ENCODE measurements at places on chromosomes 7 and 10.

GRCh38 chr10:122018491-122018890 is 29.5 kb downstream of the TACC2 start:
- no peak for DNase-seq

DNA sequence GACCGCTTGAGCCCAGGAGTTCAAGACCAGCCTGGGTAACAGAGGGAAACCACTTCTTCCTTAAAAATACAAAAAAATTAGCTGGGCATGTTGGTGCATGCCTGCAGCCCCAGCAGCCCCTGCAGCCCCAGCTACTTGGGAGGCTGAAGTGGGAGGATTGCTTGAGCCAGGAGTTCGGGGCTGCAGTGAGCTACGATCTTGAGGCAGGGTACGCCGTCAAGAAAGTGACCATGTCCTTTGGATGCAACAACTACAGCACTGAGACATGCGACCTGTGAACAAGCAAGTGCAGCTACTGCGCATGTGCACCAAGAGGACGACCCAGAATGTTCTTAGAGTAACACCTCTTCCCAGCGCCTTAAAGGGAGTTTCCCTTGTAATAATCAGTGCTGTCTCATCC is 66.6 kb upstream of the ZNF479 start:
- peak; percentile 15 for DNase-seq

DNA sequence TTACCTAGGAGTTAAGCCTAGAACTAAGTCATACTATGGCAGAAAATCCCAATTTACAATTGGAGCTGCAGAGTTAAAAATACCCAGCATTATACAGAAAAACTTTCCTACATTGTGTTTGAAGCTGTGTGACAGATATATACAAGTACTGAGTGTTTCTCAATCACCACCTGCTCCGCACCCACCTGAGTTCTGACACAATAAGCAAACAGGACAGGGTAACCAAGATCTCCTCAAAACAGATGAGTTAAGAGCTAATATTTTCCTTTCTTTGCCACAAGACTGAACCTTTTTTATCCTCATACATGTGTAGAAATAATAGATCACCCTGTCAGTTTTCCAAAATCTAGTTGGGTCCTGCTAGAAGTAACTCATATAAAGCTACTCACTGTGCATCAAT is 186.3 kb downstream of the DOCK4 start:
- no peak for DNase-seq

GRCh38 chr10:22643775-22644174 is 70.6 kb downstream of the PIP4K2A start:
- DNase-seq: no peak

GRCh38 chr10:62075912-62076311 is 174.4 kb downstream of the ARID5B start:
- DNase-seq: no peak

DNA sequence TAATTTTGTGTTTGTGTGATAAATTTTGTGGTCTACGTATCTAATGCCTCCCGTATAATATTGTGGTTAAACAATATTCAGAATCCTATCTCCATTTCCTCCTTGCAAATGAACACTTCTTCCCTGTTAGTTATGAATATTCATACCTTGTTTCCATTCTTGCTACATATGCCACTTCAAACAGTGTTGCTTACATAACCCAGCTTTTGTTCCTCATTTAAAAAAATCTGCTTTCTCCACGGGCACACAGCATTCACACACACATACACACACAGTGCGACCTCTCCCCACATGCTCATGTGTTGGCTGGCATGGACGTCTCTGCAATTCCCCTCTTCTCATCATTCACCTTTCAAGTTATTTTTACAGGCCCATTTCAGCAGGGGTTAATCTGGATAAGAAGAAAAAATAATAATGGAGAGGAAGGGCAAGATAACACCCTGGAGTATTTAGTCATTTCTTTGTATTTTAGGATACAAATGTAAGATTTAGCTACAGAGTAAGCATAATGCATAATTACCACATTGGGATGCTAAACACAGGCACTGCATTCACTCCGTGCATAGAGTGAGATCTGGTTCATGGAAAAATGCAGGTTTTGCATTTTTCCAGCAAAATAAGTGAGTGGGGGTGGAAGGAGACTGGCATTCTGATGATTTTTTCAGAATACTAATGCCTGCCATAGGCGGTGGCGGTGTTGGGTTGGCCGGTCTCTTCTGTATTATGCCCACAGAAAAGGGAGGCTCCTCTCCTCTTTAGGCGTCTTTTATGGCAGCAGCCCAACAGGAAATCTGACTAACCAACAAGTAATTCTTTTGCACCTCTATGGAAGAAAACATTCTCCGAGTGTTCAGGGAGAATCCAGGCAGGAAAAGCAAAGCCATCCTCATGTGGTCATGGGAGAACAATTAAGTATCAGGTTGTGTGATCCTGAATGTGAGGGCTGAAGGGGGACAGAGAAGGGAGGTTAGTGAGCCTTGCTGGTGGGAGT is 31.7 kb upstream of the ELMO1 start:
- no peak for DNase-seq

DNA sequence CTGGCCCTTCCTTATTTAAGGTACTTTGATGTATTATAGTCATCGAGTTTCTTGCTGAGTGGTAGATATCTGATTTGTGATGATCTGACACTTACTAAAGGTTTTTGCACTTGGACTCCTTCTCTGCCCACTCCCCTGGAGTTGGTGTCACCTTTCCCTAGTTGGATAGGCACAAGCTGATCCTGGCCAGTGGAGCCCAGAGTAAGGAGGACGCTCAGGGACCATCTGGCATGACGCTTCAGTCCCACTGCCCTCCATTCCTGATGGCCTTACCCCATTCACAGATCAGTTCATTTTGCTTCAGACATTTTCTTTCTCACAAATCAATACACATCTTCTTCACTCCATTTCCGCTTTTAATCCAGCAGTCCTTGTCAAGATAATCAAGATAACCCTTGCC is 20.1 kb downstream of the ASB15 start:
- DNase-seq: no peak

GRCh38 chr7:101924171-101924570 is 106.7 kb downstream of the CUX1 start:
- DNase-seq: no peak

DNA sequence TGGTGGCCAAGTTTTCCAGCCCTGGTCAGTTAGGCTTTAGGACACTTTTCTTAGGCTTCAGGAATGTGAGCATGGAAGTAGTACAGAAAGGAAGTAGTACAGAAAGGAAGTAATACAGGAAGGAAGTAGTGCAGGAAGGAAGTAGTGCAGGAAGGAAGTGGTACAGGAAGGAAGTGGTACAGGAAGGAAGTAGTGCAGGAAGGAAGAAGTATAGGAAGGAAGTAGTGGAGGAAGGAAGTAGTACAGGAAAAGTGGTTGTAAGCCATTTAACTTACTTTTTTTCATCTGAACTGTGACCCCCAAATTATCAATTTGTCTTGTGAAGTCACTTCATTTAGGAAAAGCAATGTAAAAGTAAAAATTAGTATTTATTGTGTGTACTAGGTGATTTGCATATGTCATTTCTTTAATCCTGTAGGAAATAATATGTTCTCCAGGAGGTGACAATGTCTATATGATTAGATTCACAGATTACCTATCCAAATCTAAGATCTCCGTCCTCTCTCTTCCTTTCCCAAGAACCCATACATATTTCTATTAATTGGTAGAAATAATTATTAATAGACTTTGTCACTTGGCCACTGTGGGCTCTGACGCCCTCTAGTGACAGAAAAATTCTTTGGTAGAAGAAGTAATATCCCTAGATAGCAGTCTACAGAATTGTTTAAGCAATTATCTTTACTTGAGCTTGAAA is 3.9 kb upstream of the FAS start:
- DNase-seq: no peak

- no peak for DNase-seq
These were observed 55.8 kb downstream of the TACC2 start for GRCh38 chr10:122044713-122045112.

- no peak for DNase-seq
These were observed 9.6 kb downstream of the ETV1 start for GRCh38 chr7:13979671-13980435.

DNA sequence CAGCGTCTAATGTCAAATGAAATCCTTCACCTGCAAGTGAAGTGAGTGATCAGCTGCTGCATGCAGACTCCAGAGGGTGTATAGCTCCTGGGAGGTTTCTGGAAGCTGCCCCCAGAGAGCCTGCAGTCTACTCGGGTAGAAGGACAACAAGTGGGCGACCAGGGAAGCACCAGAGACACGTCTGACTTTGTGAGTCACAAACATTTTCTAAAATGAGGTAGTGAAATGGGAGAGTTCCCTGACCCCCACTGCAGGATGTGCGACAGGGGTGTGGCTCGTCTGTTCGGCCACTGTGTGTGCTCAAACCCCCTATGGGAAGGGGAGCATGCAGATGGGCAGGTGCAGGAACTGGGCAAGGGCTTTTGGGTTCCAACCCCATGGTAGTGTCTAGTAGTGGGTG is 177.1 kb upstream of the PRKCQ start:
- no peak for DNase-seq

- DNase-seq: no peak
These were observed 1.2 kb downstream of the CCM2 start for GRCh38 chr7:45001138-45001694.

DNA sequence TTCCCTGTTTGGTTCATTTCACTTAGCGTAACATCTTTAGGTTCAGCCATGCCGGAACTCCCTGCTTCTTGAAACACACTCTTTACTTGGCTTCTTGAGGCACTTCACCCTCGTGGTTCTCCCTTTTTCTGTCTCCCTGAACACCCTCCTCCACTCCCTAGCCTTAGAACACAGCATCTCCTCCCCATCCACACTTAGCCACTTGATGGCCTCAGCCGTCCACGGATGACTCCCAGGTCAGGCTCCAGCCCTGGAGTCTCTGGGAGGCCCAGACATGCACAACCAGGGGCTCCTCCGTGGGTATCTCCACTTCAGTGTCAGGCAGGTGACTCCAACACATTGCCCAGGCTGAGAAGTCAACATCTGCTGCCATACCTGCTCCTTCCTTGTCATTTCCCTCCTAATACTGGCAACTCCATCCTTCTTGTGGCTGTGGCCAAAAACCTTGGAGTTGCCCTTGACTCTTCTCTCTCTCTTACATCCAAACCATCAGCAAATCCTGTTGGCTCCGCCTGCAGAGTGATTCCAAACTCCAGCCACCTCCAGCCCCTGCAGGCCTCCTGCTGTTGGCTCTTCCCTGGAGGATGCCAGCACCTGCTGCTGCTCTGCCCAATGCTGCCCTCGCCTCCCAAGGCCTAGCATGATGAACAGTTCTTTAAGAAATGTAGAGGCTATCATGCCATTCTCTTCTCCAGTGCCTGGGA is 8.4 kb upstream of the INMT start:
- DNase-seq: no peak

DNA sequence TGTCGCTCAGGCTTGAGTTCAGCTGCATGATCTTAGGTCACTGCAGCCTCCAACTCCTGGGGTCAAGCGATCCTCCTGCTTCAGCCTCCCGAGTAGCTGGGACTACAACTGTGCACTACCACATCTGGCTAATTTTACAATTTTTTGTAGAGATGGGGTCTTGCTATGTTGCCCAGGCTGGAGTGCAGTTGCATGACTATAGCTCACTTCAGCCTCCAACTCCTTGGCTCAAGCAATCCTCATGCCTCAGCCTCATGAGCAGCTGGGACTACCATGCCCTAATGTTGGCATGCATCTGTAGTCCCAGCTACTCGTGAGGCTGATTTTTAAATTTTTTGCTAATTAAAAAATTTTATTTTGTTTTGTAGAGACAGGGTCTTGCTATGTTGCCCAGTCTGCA is 101.9 kb upstream of the NPTX2 start:
- no peak for DNase-seq

- no peak for DNase-seq
These were observed 12.5 kb upstream of the CFAP69 start for GRCh38 chr7:90232430-90232829.

DNA sequence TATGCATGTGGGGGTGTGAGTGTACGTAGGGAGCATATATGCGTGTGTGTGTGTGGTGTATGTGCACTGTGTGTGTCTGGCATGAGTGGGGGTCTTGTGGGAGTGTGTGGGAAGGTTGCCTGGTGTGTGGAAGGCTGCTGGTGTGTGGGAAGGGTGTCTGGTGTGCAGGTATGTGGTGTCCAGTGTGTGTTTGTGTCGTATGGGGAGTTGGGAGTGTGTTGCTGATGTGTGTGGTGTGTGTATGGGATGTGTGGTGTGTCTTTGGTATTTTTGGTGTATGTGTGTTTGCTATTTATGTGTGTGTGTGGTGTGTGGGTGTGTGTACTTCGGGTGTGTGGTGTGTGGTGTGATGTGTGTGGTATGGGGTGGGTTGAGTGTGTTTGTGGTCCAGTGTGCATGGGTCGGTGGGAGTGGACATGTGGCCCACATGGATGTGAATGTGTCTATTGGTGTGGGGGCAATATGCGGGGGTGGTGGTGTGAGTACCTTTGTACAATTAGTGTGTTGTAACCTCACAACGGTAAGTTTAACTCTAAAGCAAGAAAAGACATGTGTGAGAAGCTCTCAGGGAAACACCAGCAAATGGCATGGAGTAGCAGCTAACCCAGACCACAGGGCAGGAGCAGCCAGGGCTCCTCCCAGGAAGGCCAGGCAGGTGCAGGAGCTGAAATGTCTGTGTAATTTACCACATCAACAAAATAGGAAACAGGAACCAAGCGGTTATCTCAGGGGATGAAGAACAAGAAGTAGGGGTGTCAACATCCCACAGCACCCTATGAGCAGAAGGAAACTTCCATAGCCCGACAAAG is 11.9 kb downstream of the ANTXRL start:
- DNase-seq: no peak

DNA sequence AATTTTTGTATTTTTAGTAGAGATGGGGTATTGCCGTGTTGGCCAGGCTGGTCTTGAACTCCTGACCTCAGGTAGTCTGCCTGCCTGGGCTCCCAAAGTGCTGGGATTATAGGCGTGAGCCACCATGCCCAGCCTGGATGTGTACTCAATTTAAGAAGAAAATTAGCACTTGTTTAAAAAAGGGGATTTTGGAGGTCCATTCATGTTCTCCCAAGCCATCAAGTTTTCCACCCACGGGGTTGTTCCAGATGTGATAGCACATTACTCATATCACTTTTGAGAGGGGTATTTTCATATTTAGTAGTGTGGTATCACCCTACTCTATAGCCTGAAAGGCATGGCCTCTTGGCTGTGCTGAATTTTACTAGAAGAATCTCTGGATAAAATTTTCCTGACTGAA is 10.5 kb upstream of the SLC26A3 start:
- DNase-seq: no peak

GRCh38 chr7:100723732-100724275 is 3.5 kb downstream of the EPO start:
- no peak for DNase-seq

Data from suprapubic skin (tissue), 4 donors.